ENCODE measurements at places on chromosomes 6 and 20.

DNA sequence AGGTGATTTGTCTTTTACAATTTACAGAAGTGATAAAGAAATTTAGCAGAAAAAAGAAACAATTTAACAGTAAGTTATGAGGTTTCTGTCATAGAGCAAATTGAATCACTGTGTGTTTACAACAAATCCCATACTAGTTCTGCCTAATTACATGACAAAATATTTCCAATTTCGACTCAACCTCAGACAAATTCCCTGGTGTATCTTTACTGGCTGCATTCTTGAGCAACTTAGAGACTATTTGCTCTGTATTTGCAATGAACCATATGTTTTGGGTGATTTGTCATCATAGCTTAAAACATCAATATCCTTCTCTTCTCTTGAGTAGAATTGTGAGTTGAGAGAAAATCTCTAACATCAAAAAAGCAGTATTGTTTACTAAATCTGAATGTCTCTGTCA, 128.7 kb downstream of the SIM1 start:
- no peak for DNase-seq

GRCh38 chr20:20219016-20219415, 148.9 kb upstream of the INSM1 start:
- DNase-seq, result no peak

DNA sequence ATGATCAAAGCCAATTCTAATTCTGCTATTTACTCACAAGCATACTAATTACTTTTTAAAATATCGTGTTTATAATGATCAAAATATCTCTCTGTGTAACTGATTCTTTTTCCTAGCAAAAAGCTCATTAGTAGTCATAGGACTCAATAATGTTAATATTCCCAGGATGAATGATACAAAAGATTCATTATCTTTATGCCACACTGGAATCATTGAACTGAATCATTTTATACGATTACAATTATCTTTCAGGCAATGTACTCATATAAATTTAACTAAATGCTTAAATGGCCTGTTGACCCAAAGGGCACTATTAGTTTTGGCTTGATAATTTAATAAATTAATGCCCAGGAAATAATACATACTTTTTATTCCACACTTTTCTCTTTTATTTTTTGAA, 96.3 kb downstream of the EYS start:
- DNase-seq, result no peak

GRCh38 chr20:34189572-34190163, 51.6 kb upstream of the ASIP start:
- no peak for DNase-seq

DNA sequence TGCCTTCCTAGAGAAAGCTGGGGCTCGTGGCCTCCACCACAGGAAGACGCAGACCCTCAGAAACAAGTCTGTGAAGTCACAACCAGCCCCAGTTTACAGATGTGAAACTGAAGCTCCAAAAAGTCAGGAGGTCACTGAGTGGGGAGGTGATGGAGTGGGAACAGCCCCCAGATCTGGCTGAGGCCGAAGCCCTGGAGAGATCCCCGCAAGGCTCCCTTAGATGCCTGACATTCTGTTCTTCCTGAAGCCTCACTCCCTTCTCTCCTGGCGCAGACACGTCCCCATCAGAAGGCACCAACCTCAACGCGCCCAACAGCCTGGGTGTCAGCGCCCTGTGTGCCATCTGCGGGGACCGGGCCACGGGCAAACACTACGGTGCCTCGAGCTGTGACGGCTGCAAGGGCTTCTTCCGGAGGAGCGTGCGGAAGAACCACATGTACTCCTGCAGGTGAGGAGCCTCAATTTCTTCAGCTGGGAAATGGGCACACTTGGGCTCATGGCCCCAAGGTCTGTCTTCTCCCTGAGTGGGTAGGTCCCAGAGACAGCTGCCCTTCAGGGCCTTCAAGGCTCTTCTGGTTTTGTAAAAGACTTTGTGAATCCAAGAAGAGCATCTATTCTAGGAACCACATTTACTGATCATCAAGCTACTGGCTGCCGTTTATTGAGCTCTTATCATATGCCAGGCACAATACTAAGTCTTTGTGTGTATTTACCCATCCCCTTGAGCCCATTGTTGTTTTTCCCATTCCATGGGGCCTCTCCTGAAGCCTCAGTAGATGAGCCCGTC, 50.5 kb downstream of the HNF4A start:
- DNase-seq, result no peak

- DNase-seq, result no peak
These were observed 102.9 kb downstream of the FAXC start for GRCh38 chr6:99246602-99247001.

DNA sequence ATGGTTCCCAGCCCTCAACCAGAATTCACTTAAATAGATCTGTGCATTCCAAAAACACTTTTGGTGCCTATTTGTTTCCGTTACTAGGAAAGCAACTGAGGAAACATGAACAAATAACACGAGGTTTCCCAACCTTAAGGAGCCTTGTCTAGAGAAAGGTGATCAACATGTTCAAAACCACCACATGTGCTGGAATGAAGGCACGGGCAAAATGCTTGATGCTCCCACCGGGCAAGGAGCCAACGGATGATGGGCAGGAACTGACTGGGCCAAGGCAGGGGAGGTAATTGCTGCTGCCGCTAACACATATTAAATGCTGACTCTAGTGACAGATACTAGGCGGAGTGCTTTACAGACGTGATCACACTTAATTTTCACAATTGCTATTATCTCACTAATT, 2.5 kb downstream of the MYLK4 start:
- no peak for DNase-seq
